ENCODE measurements at places on chromosomes 11 and 22. TPM values are rescaled to one million over a fixed set of nuclear protein-coding genes. Genes with fewer than 3 reads are reported as not detected.

Gene OR6T1
- not detected for total RNA-seq

Gene CARD10
- not detected for total RNA-seq

Gene PITPNM1
- total RNA-seq, result 101 TPM

Gene RBFOX2
- total RNA-seq, result 0.60 TPM

Gene DBX1
- not detected for total RNA-seq

Gene OR51E2
- total RNA-seq, result not detected

Gene KDELR3
- total RNA-seq, result 0.38 TPM

Gene LIF
- 102 TPM for total RNA-seq

Gene UBQLN3
- not detected for total RNA-seq

Gene SCGB2A2
- not detected for total RNA-seq

Gene ASCL2
- 0.45 TPM for total RNA-seq

Gene APOL6
- total RNA-seq, result 74.0 TPM

Gene OR56A1
- total RNA-seq, result not detected

Gene KRTAP5-1
- total RNA-seq, result not detected

Gene OR5A1
- not detected for total RNA-seq

Gene MGAT3
- total RNA-seq, result 11.4 TPM

Gene PRR33
- 0.05 TPM for total RNA-seq

Gene MUC2
- not detected for total RNA-seq

Gene MMP12
- not detected for total RNA-seq

Gene ASPHD2
- 8.6 TPM for total RNA-seq

Gene DMC1
- 9.6 TPM for total RNA-seq

Gene GRM5
- total RNA-seq, result not detected

Gene HORMAD2
- total RNA-seq, result not detected

Gene PTDSS2
- 23.6 TPM for total RNA-seq

Gene TPH1
- 0.14 TPM for total RNA-seq

Gene NCAM1
- total RNA-seq, result 0.31 TPM

Gene MS4A14
- total RNA-seq, result not detected

Gene MMP11
- 1.0 TPM for total RNA-seq

Gene LINC01488
- total RNA-seq, result not detected

Gene RRP8
- total RNA-seq, result 32.8 TPM

Gene MYO18B
- total RNA-seq, result 1.1 TPM

Gene ALKBH8
- 9.1 TPM for total RNA-seq

Gene MAPK8IP1
- 0.60 TPM for total RNA-seq

Gene OR10A2
- total RNA-seq, result not detected

Gene CHCHD10
- 70.9 TPM for total RNA-seq

Gene PRR5L
- 4.8 TPM for total RNA-seq

Gene OR51F2
- total RNA-seq, result not detected

Gene LRRC4C
- not detected for total RNA-seq

Gene OR8G1
- not detected for total RNA-seq

Gene GVQW3
- total RNA-seq, result 3.4 TPM

Gene SOX10
- total RNA-seq, result not detected

Gene RTN4R
- total RNA-seq, result 5.4 TPM

Gene OR5P2
- total RNA-seq, result not detected

Gene DDT
- total RNA-seq, result 143 TPM

Gene NPAS4
- total RNA-seq, result not detected

Gene DGCR6
- total RNA-seq, result 1.6 TPM

Gene SLC7A4
- total RNA-seq, result not detected

Gene PAMR1
- not detected for total RNA-seq

Gene MS4A15
- total RNA-seq, result not detected

Gene PNPLA5
- not detected for total RNA-seq

Gene ANKK1
- 0.08 TPM for total RNA-seq

Gene RAG2
- not detected for total RNA-seq

Gene VWCE
- total RNA-seq, result 2.6 TPM

Gene AHNAK
- 111 TPM for total RNA-seq

Gene SYT13
- total RNA-seq, result not detected

Gene FGF19
- total RNA-seq, result not detected

Gene FREY1
- 2.1 TPM for total RNA-seq

Gene MAJIN
- total RNA-seq, result 0.36 TPM

Gene SAA1
- not detected for total RNA-seq
